ENCODE measurements at places on chromosomes 2 and 18.

DNA sequence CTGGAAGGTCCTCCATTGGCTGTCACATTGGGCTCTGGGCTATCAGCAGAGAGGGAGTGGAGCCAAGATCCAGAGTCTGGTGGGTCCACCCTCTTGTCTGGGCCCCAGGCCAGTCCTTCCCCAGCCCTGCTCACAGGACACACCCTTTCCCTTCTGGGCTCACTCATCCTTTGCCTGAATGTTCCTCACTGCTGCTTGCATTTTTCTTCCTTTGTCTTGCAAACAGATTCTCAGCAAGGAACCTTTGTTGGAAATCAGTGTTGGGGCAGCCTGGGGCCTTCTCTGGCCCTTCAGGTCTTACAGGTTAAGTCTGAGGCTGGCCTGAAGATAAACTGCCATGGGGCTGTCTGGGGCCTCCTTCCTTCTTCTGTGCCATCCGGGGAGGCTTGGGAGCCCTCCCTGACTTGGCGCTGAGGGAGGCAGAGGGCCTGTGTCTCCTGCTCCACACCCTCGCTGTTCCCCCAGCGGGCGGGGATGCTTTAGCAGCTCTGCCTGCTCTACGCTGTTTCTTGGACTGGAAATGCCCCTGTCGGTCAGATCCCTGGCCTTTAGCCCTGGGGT is 11.5 kb upstream of the CELF4 start:
- DNase-seq, result no peak

DNA sequence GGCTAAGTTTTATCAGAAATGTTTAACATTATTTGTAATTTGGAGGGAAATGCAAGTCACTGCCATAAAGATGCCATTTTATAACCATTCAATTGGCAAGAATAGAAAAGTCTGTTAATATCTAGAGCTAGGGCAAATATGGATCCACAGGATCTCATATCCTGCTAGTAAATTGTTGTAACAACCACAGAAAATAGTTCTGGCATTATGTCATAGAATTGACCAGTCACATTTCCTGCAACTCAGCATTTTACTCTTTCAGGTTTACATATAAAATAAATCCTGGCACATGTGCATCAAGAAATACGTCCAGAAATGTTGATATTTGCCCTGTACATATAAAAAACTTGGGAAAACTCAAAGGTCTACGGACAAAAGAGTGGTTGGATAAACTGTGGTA is 32.9 kb downstream of the OSBPL6 start:
- no peak for DNase-seq

DNA sequence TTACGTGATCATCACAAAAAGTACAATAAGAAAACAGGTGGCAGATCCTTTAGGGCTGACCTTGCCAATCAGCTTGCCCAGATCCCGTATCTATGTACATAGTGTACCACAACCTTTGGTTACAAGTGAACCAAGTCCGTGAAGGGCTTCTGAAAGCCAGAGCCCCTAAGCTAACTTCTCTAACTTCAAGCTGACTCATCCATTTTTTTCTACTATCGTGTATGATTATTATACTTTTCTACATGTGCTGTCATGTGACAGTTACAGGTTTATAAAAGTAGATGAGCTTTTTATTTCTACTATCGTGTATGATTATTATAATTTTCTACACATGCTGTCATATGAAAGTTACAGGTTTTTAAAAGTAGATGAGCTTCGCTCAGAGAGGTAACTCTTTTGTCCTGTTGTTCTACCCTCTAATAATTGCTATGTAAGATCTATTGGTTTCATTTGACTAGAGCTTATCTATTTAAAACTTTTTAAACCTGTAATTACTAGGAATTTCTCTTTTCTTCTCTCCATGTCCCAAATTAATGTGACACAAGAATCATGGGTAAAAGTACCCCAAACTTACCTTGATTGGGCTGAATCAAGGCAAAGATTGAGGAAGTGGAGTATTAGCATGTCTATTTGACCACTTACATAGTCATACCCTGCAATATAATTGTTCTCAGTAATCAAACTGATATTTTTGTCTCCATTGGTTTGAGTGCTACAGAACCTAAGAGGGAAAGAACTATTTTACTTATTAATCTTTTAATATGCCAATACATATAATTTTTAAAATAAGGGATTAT is 29.4 kb upstream of the DNAH7 start:
- DNase-seq, result no peak

- no peak for DNase-seq
Measured at GRCh38 chr18:9987931-9988330, 74.1 kb downstream of the VAPA start.

- DNase-seq, result no peak
Measured at GRCh38 chr18:63040788-63041410, 278.7 kb downstream of the BCL2 start.

DNA sequence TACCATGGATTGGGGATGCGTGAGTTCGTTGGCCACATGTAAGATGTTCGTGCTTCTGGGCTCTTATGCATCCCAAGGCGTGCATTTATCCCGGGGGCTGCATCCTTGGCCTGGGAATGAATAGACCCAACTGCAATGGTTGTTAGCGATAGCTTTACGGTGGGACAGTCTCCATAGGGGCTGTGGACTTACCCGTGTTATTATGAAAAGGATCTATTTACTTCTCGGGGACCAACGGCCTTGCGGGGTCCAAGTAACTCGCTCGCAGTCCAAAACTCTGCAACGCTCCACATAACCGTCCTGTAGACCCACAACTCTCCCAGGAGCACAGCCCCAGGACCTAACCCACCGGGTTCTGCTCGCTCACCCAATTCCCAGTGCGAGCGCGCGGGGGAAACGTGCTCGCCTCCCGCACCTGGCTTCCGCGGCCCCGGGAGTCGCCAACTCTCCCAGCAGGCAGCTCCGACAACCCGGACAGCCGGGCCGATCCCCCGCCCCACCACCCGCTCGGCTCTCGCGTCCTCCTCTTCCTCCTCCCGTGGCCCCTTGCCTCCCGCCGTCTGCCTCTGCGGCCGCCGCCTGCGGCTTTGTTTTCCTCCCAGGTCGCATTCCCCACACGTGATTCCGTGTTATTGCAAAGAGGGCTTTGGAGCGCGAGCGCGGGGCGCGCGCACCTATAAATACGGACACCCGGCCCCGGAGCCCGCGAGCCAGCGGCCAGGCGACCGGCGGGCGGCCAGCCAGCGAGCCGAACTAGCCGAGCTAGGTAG is at the start of gene CABLES1:
Gene CABLES1 (plus strand): TSS at position 706 of the 770 bp plus-strand sequence. CDS start 278 bp downstream, outside the sequence.
- DNase-seq, result peak; percentile 58

Data from activated naive CD8-positive, alpha-beta T cell treated with anti-CD3 and anti-CD28 coated beads, Interleukin-2, amount 10 ng/mL, durations not matched to agents 7 days and 5 days (primary cell).